ENCODE measurements at places on chromosomes 5 and 9. TPM values are rescaled to one million over a fixed set of nuclear protein-coding genes. Genes with fewer than 3 reads are reported as not detected.

The NEUROG1 gene
- polyA plus RNA-seq, result not detected

The ADRB2 gene
- 0.09 TPM for polyA plus RNA-seq

The COL5A1 gene
- polyA plus RNA-seq, result 211 TPM

The ELOVL7 gene
- not detected for polyA plus RNA-seq

The DMGDH gene
- 2.8 TPM for polyA plus RNA-seq

The FOXD4L3 gene
- polyA plus RNA-seq, result not detected

The ENTPD8 gene
- not detected for polyA plus RNA-seq

The HDHD3 gene
- polyA plus RNA-seq, result 8.3 TPM

The SLC36A2 gene
- not detected for polyA plus RNA-seq

The TARS1 gene
- 247 TPM for polyA plus RNA-seq

The ARID3C gene
- not detected for polyA plus RNA-seq

The TNFSF8 gene
- polyA plus RNA-seq, result not detected
